ENCODE measurements at places on chromosomes 5 and 9.

GRCh38 chr5:115894342-115894741 is 52.6 kb downstream of the AP3S1 start:
- DNase-seq: no peak

DNA sequence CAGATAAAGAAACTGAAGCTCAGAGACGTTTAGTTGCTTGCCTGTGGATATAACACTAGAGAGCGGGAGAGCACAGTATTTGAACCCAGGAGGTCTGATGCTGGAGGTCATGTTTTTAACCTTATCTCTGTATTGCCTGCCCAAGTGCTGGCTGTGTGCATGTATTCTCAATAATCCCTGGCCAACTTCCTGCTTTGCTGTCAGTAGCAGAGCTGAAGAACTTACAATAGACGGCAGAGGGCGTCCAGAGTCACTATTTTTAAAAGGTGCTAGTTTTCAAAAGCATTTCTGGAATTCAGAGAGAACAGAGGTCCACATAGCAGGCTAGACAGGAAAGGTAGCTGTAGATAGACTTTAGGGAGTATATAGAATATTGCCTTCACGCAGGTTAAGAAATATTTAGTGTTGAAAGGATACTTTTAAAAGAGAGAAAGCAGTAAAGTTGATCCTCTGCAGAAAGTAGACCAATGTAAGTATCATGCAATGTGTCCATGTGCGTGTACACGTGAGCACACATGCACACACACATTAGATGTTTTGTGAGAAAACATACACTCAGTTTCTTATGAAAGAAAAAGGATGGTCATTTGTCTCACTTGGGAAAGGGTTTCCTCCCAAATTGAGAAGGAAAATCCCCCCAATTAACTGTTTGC is 46.3 kb downstream of the PTCD2 start:
- DNase-seq: peak; percentile 81

DNA sequence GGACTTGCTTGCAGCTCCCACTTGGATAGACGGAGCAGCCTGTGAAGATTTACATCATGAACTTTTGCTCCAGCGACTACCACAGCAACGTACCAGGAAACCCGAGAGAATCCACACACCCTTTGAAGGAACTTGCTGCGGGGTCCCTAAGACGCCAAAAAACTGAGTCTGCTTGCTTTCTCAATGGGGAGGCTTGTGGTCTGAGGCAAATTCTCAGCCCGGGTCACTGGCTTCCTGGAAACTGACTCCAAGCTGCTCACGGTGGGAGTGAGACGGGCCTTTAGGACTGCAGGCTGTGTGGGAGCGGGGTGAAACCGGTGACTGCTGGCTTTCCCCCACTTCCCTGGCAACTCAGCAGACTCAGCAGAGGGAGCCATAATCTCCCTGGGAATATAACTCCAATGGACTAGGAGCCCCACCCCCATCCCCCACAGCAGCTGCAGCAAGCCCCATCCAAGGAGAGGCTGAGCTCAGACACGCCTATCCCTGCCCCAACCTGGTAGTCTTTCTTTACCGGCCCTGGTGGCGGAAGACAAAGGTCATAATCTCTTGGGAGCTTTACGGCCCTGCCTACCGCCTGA is 466.0 kb downstream of the CAAP1 start:
- DNase-seq: no peak

GRCh38 chr5:122219436-122220166 is 90.3 kb downstream of the ZNF474 start:
- no peak for DNase-seq

- peak; percentile 72 for DNase-seq
Measured at GRCh38 chr9:133874060-133874657, 118.0 kb downstream of the VAV2 start.

GRCh38 chr5:151880324-151880723 is 44.3 kb downstream of the GLRA1 start:
- no peak for DNase-seq

GRCh38 chr5:132020568-132021339 is 9.3 kb upstream of the ACSL6 start:
- no peak for DNase-seq

- DNase-seq: peak; percentile 40
Measured at GRCh38 chr9:27118916-27119315, 9.9 kb downstream of the TEK start.

DNA sequence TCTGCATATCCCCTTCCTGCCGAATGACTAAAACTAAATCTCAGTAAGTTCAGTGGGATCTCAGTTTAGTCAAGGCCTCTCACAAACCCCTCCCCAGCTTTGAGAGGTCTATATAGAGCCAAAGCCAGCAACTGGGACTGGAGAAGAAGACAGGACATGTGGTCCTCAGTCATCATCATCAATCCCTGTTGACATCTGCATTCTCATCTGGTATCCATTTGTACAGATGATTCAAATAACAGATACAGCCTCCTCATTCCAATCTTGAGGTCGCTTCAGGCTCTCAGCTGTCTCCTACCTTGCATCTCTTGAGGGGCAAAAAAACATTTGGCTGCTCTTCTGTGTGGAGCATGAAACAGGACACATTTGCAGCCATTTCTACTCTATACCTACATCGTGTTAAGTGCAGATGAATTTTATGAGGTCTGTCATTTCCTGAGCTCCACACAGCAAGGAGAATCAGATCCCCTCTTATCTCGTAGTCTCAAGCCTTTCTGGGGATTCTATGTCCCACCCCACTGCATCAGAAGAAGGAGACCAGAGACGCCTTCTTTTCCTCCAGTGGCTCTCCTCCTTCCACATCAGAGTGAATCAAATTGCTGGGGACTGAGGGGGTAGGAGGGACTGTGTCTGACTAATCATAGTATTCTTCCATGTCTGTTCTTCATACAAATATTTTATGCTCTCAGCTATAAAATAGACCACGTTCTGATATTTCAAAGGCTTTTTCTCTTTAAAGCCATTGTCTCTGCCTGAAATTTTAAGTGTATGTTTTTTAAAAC is 4.7 kb upstream of the RECK start:
- peak; percentile 87 for DNase-seq

DNA sequence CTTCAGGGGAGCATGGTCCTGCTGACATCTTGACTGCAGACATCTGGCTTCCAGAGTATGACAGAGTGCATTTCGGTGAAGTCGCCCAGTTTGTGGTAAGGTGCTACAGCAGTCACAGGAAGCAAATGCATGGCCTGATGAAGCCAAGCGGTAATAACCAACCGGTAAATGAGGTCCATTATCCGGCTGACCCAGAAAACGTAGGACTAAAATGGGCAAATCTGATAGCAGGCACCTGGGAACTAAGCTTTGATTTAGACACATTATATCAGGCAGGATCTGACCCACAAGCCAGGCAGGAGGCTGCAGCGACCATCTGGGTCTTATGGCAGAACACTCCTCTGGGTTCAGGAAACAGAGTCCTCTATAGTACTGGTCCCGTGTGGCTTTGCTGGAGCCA is 454.6 kb downstream of the GADD45G start:
- no peak for DNase-seq

- DNase-seq: no peak
Measured at GRCh38 chr9:136674786-136675349, 12.2 kb downstream of the EGFL7 start.

GRCh38 chr5:142330026-142330425 is 5.2 kb upstream of the SPRY4 start:
- no peak for DNase-seq

GRCh38 chr5:135173662-135174290 is 139.7 kb upstream of the PITX1 start:
- DNase-seq: no peak

DNA sequence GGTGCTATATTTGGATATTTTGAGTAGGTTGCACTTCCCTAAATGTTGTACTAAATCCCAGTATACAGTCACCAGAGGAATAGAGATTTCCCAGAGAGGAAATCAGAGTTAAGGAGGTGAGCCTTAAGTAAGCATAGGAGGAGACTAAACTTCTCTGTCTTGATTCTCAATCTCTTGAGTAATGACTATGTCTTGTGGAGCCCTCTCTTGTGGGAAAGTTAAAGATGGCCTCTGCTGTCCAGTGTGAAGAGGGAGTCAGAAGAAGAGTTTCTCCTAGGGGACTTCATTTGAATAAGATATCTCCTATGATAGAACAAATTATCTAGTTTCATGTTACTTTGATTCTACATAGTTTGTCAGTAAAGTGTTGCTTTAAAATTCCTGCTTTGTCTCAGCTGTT is 502.5 kb downstream of the PDE4D start:
- DNase-seq: no peak

- peak; percentile 3 for DNase-seq
Measured at GRCh38 chr5:37043693-37044092, 167.1 kb downstream of the NIPBL start.

- peak; percentile 31 for DNase-seq
Measured at GRCh38 chr9:100352201-100352726, 478 bp downstream of the TEX10 start.

- no peak for DNase-seq
Measured at GRCh38 chr5:32583582-32584232, 1.6 kb upstream of the SUB1 start.

GRCh38 chr5:109704282-109704952 is 14.7 kb downstream of the MAN2A1 start:
- DNase-seq: no peak

DNA sequence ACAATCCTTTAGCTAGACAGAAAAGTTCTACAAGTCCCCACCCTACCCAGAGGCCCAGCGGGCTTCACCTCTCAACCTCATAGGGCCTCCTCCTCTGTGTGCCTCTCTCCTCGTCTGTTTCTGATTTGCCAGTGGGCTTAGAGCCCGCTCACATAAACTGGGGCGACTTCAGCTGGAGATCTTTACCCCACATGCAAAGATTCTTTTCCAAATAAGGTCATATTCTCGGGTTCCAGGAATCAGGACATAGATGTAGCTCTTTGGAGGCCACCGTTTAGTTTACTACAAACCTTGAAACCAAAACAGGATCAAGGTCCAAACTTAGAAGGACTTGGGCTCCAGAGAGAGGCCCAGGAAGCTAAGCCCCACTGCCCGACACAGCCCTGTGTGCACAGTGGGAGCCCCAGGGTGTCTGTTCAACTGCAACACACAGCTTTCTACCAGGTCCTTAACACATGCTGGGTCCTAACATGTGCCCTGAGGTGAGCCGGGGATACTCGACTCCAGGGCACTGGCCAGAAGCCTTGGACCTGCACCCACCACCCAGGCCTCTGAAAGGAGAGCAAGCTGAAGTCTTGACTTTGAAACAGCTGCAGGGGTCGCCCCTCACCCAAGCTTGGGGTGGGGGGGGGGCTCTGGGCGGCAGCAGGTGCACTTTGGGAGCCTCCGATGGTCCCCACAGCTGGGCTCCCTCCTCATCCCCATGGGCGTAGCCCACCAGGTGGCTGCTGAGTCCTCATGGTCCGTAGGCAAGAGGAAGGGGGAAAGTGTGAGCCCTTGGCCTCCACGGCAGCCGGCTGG is 26.8 kb upstream of the SLC12A7 start:
- DNase-seq: no peak

GRCh38 chr5:26310415-26310814 is 728.0 kb downstream of the CDH9 start:
- no peak for DNase-seq

GRCh38 chr5:82447913-82448312 is 169.8 kb upstream of the RPS23 start:
- no peak for DNase-seq

GRCh38 chr5:142074006-142074405 is 34.6 kb upstream of the NDFIP1 start:
- no peak for DNase-seq

DNA sequence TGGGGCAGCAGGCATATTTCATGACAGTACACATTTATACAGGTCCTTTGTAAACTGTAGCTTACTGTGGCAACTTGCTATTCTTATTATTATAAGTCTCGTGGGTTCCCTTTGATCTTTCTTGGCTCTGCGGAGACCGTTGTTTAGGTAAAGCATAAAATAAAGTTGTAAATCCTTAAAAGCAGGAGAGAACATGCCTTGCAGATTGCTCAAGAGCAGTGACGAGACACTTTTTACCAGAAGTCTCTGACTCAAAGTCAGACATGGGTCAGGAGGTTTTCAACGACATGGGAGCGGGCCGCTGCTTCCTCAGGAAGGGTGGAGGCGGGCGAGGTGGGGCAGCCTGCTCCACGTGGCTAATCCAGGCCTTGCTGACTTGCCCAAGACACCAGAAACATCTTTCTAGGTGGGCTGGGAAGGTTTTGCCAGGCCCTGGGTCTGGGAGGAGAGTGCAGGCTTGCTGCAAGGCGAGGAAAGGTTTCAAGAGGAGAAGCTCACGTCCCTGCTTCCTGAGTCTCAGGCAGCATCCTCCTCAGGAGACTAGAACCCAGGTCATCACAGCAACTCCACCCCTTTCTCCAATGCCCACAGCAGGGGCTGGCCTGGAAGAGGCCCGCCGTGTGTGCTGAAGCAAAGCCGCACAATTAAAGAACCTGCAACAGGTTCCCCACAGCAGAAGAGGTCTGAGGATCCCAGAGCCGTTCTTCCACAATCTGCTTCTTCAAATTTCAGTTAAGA is 6.5 kb downstream of the TBC1D2 start:
- DNase-seq: peak; percentile 86

DNA sequence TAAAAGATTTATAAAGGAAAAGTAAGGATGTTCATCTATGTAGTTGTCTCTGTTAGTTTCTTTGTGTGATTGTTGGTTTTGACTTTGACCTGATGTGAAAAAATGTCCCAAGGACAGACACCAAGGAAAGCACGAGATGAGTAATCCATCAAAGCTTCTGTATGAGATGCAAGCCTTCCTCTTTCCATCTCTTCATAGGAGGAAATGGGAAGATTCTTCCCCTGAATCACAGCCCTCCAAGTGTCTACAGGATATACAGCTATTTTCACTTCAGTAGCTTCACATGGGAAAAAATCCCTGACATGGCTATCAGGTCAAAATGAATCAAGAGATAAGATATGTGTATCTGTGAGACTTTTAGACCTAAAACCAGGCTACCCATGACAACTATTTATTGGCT is 29.0 kb upstream of the CEMIP2 start:
- no peak for DNase-seq

GRCh38 chr5:67141644-67142043 is 55.0 kb downstream of the CD180 start:
- DNase-seq: no peak

GRCh38 chr9:16370647-16371046 is 499.8 kb downstream of the BNC2 start:
- DNase-seq: no peak

- no peak for DNase-seq
Measured at GRCh38 chr9:104747245-104747564, 278 bp upstream of the NIPSNAP3A start.

GRCh38 chr5:153151558-153151957 is 338.9 kb upstream of the GRIA1 start:
- no peak for DNase-seq

DNA sequence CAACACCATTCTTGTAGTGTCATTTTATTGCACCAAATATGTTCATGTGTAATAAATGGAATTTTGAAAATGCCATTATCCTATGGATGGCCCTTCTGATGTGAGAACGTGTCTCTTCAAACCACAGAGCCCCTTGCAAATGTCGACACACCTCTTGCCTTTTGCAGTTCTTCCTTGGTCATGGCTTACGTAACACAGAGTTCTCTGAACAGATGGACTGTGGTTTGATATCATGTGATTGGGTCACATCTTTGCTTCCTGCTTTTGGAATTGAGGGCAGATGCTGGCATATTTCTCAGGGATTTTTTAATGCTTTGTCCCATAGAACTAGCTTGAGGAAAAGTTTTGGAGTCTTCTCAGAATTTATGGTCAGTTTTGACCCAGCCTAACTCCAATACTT is 4.6 kb downstream of the TGFBR1 start:
- peak; percentile 77 for DNase-seq

GRCh38 chr9:121731919-121732318 is 80.5 kb downstream of the DAB2IP start:
- no peak for DNase-seq

Measured in fibroblast of skin of right biceps (primary cell).